ENCODE measurements at places on chromosomes 1 and 21. TPM values are rescaled to one million over a fixed set of nuclear protein-coding genes. Genes with fewer than 3 reads are reported as not detected.

DNA sequence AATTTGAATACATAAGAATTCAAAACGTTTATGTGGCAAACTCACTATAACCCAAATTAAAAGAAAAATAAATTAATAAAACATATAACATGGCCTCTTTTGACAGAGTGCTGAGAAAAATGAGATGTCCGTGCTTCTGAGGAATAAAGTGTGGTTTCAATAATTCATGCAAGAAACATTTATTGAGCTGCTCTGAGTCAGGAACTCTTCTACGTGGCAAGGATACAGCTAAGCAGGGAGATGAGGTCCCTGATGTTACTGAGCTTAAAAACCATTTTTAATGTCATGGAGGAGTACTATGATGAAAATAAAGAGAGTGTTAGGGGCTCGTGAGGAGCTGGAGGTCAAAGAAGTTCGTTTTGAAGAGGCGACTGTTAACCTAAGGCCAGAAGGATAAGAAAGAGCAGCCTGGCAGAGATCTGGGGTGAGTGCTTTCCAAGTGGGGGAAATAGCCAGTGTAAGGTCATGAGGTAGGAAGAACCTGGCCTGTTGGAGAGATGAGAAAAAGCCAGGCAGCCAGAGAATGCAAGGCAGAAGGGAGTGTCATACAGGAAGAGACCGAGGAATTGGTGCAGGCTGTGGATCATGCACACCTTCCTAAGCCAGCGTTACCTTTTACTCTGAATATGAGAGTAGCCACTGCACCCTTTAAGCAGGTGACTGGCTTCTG, 182.2 kb upstream of the DUSP10 start:
- H3K4me3 ChIP-seq = no peak overlapping the region
- no peaks in the 10 kb centered on the region for H3K4me1 ChIP-seq
- no peak for DNase-seq
- H3K36me3 ChIP-seq = no peaks in the 10 kb centered on the region

Gene BOLA1
- total RNA-seq = 51.2 TPM

- no peak overlapping the region for H3K27ac ChIP-seq
- H3K36me3 ChIP-seq = no peaks in the 10 kb centered on the region
- H3K4me3 ChIP-seq = no peak overlapping the region
- H3K27me3 ChIP-seq = no peaks in the 10 kb centered on the region
Observed at GRCh38 chr1:60636946-60637345, 445.4 kb upstream of the NFIA start.

- H3K27me3 ChIP-seq = no peaks in the 10 kb centered on the region
- DNase-seq = no peak
- no peak overlapping the region for H3K4me3 ChIP-seq
Observed at GRCh38 chr1:163258181-163258580, 55.5 kb upstream of the RGS5 start.

DNA sequence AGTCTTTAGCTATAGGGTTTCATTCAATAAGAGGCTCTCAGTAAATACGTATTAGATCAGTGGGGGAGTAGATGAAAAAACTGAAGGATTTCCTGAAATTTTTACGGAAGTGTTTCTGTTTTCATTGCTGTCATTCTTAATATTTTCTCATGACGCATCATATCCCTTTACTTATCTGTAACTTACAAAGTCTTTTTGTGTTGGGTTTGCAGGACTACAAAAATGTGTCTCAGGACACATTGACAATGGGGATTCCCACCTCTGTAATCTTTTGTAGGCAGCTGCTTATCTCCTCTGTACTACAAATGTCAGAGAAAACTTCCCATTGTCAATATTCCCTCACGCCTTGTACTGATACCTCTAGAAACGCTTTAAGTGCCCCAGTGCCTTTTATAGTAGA, 35.5 kb downstream of the CRP start:
- no peaks in the 10 kb centered on the region for H3K36me3 ChIP-seq

Data from uterus (tissue), 4 donors.